Effector memory CD8-positive, alpha-beta T cell (primary cell): ENCODE measurements at places on chromosomes 1 and 21.

GRCh38 chr1:202806845-202807450, 1.3 kb downstream of the KDM5B start:
- no peaks in the 10 kb centered on the region for H3K27me3 ChIP-seq
- peak overlapping the region; percentile 66 for H3K27ac ChIP-seq
- H3K4me1 ChIP-seq = peaks cover 47% of the 10 kb centered on the region
- DNase-seq = peak; percentile 4
- peak overlapping the region; percentile 85 for H3K4me3 ChIP-seq
- H3K36me3 ChIP-seq = peaks cover 10% of the 10 kb centered on the region

- DNase-seq = no peak
- H3K4me3 ChIP-seq = no peak overlapping the region
- H3K36me3 ChIP-seq = no peaks in the 10 kb centered on the region
- H3K4me1 ChIP-seq = no peaks in the 10 kb centered on the region
Measured at GRCh38 chr1:157438613-157439012, 113.7 kb downstream of the FCRL5 start.

GRCh38 chr1:42765832-42766740, 742 bp downstream of the P3H1 start:
- peaks cover 24% of the 10 kb centered on the region for H3K36me3 ChIP-seq
- no peak overlapping the region for H3K27ac ChIP-seq
- no peak overlapping the region for H3K4me3 ChIP-seq
- DNase-seq = peak; percentile 6
- no peaks in the 10 kb centered on the region for H3K27me3 ChIP-seq

DNA sequence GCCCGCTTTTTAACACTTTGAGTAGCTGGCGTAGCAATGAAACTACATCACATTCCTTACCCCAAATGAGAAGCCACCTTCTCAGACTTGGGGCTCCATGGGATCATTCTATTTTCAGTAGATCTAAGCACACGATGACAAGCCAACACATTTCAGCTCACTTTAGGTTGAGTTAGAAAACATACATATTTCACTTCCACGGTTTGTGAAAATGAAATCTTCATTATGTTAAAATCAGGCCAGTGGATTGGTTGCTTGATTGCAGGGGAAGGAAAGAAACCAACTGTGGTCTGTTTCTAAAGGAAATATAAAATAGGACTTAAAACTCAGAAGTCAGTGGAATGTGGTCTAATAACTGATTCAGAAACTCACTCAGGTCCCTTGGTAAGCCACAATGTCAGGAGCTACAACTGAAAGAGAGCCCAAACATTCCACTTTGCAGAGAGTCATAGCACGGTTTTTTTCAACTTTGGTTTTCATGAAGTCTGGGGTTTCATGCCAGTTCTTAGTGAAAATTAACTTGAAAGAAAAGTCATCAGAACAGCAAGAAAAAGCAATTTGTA, 82.3 kb upstream of the TIAM1 start:
- H3K27ac ChIP-seq = no peak overlapping the region
- H3K27me3 ChIP-seq = no peaks in the 10 kb centered on the region
- no peaks in the 10 kb centered on the region for H3K4me1 ChIP-seq
- no peaks in the 10 kb centered on the region for H3K36me3 ChIP-seq

DNA sequence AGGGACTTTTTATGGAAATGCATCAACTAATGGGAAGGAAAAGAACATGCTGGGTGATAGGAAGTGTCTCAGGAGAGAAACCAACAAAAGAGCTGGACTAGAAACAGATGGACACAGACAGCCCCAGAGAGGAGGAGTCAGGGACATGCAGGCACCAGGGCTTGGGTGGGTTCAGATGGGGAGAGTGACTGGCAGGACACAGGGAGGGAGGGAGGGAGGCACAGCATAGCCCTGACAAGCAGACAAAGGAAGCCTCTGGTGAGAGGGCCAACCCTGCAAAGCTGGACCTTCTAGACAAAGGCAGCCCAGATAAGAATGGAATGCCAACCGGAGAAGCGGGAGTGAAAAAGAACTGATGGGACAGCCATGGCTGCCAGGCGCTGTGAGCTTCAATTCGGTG, 568.8 kb downstream of the AJAP1 start:
- no peak overlapping the region for H3K27ac ChIP-seq
- no peak overlapping the region for H3K4me3 ChIP-seq
- peaks cover 34% of the 10 kb centered on the region for H3K27me3 ChIP-seq
- no peaks in the 10 kb centered on the region for H3K36me3 ChIP-seq
- H3K4me1 ChIP-seq = no peaks in the 10 kb centered on the region
- DNase-seq = no peak

- H3K36me3 ChIP-seq = no peaks in the 10 kb centered on the region
- no peak overlapping the region for H3K4me3 ChIP-seq
- no peak for DNase-seq
Measured at GRCh38 chr1:1421907-1422464, 910 bp upstream of the ANKRD65 start.

DNA sequence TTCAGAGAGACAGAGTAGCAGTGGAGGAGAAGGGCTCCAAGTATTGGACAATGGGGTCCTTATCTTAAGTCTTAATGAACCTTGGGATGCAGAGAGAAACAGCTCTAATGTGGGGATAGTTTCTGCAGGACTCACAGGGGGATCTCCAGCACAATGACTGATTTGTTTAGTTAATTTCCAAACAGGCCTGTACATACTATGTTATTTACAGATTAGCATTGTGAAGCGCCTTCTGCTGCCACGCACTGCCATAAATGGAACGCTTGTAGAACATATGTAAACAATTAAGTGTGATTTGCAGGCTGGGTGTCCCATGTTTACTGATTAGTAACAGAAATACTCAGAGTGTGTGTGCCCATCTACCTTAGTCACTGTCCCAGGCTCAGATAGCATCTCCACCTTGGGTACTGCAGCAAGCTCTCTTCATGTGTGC, 56.1 kb downstream of the NTPCR start:
- peaks cover 17% of the 10 kb centered on the region for H3K36me3 ChIP-seq
- H3K4me3 ChIP-seq = no peak overlapping the region
- no peak overlapping the region for H3K27ac ChIP-seq
- no peaks in the 10 kb centered on the region for H3K27me3 ChIP-seq
- DNase-seq = no peak

- peaks cover 49% of the 10 kb centered on the region for H3K27me3 ChIP-seq
- peak within 1 kb of the TSS; percentile 59 for H3K27ac ChIP-seq
- no peaks in the 10 kb centered on the region for H3K36me3 ChIP-seq
- H3K4me3 ChIP-seq = no peak within 1 kb of the TSS
Measured at GRCh38 chr1:150257624-150258585, at the start of gene CA14. TSS of gene CA14 (plus strand) at chr1:150257774. CDS start at chr1:150258129, 355 bp downstream.

DNA sequence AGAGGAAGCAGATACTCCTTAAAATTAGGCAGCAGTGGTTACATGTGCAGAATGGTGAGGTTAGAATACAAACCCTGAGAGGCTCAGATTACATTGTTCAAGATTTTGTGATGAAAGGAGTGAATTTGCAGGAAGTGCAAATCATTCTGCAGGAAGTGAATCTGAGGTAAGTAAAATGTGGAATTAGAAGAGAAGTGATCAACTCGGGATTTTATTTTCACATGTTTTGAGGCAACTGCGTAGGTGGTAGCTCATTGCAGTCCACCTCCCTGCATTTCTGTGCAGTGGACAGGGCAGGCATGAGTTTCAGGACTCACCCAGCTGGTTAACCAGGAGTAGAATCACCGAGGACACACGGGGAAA, 2.1 kb upstream of the PLA2G2C start:
- peaks cover 34% of the 10 kb centered on the region for H3K4me1 ChIP-seq
- H3K36me3 ChIP-seq = peaks cover 5% of the 10 kb centered on the region
- DNase-seq = no peak
- peak overlapping the region; percentile 56 for H3K27ac ChIP-seq

- H3K4me1 ChIP-seq = no peaks in the 10 kb centered on the region
- H3K27ac ChIP-seq = no peak overlapping the region
- peaks cover 25% of the 10 kb centered on the region for H3K27me3 ChIP-seq
- no peak overlapping the region for H3K4me3 ChIP-seq
- no peak for DNase-seq
Measured at GRCh38 chr1:42385283-42385682, 4.7 kb downstream of the RIMKLA start.

DNA sequence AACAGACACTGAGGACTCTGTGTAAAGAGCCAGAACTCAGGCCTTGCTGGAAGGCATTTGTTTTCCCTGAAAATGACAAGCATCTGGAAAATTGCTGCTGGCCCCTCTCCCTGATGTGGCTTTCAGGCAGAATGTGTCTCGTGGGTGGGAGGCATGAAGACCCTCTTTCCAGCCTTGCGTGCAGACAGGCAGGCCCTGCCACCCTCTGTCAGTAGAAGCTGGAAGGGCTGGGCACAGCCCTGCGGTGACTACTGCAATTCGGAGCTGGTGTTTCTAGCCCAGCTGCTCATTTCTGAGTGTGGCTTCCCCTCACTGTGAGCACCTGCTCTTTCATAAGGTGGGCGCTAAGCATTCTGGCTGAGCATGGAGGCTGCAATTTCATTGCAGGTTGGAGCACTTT, 349.9 kb downstream of the PTPRU start:
- peaks cover 28% of the 10 kb centered on the region for H3K27me3 ChIP-seq
- H3K27ac ChIP-seq = no peak overlapping the region
- DNase-seq = no peak
- no peaks in the 10 kb centered on the region for H3K4me1 ChIP-seq
- H3K4me3 ChIP-seq = no peak overlapping the region
- H3K36me3 ChIP-seq = no peaks in the 10 kb centered on the region

DNA sequence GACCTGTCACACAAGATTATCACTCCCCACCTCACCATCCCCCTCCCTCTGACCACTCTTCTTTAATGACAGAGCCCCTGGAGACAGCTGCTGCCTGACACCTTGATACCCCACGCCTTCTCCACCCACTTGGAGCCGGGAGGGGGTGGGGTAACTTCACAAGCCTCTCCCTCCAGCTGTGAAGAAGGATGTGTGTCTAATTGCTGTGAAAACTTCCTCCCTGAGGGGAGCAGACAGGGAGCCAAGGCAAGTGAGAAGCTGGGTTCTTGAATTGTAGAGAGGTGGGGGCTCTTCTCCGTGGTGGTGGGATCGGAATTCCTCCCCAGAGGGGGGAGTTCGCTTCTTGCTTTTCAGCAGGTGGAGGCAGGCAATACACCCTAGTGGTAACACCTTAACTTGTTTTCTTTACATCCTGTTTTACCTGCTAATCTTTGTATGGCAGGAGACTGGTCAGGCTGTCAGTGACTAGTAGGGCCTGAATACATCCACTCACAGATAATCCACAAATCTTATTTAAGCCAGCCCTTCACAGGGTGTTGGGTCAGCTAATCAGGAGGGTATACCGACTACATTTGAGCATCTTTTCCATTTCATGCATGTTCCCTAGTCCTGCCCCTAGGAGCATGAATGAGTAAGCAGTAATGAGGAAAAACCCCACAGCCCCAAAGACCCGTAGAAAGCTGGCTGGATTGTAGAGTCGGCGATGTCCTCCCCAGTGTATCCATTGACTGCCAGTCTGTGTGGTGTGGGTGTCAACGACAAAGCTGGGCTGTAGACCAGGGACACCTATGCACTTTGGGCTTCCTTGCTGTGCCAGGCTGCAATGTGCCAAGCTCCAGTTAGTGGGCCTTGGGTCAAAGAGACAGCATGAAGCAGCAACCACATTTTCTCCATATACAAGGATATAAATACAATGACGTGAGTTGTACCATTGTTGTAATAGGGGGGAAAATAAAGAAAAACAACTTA, 57.3 kb downstream of the NFASC start:
- no peaks in the 10 kb centered on the region for H3K4me1 ChIP-seq
- no peak overlapping the region for H3K27ac ChIP-seq
- H3K27me3 ChIP-seq = peaks cover 22% of the 10 kb centered on the region

DNA sequence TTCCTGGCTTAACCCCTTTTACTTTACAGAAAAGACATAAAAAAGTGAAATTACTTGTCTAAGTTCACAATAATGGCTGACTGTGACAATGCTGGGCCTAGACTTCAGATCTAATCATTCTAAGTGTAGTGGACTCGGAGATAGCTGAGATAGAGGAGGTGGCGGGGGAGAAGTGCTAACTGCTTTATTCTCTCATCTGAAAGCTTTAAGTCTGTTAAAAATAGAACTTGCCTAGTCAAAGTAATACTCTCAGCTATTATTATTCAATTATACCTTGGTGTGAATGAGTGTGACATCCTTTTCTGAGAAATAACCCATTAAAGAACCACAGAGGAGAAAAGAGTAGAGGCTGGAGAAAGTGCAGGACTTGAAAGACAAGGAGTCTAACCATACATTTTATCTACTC, 96.1 kb upstream of the OLIG2 start:
- DNase-seq = no peak
- H3K4me3 ChIP-seq = peak overlapping the region; percentile 70
- no peaks in the 10 kb centered on the region for H3K36me3 ChIP-seq
- H3K27me3 ChIP-seq = no peaks in the 10 kb centered on the region
- H3K4me1 ChIP-seq = peaks cover 21% of the 10 kb centered on the region
- peak overlapping the region; percentile 86 for H3K27ac ChIP-seq

DNA sequence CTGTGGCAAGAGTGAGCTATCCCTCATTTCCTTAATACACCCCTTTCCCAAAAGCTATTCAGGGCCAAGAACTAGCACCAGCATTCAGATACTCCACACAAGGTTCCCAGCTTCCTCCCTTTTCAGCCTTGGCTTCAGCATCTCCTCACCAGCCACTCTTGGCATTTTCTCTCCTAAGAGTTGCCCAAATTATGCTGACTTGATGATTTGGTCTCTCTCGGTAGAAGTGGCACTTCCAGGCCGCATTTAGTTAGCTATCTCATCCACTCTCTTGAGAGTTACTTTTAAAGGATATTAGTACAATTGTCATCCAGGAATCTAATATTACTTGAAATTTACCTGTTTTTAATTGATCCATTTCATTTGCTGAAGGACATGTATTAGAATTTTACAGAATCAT, 199.0 kb upstream of the DMRTA2 start:
- H3K27me3 ChIP-seq = no peaks in the 10 kb centered on the region
- no peak overlapping the region for H3K4me3 ChIP-seq
- H3K27ac ChIP-seq = no peak overlapping the region
- no peaks in the 10 kb centered on the region for H3K4me1 ChIP-seq
- DNase-seq = no peak

- DNase-seq = no peak
- peaks cover 61% of the 10 kb centered on the region for H3K4me1 ChIP-seq
- H3K27me3 ChIP-seq = no peaks in the 10 kb centered on the region
- H3K27ac ChIP-seq = peak overlapping the region; percentile 98
- peaks cover 80% of the 10 kb centered on the region for H3K36me3 ChIP-seq
Measured at GRCh38 chr1:150577557-150578271, 1.7 kb downstream of the MCL1 start.

- H3K4me1 ChIP-seq = peaks cover 3% of the 10 kb centered on the region
- H3K36me3 ChIP-seq = peaks cover 4% of the 10 kb centered on the region
- H3K27me3 ChIP-seq = peaks cover 26% of the 10 kb centered on the region
- DNase-seq = no peak
Measured at GRCh38 chr1:97046765-97047420, 325.3 kb downstream of the PTBP2 start.

DNA sequence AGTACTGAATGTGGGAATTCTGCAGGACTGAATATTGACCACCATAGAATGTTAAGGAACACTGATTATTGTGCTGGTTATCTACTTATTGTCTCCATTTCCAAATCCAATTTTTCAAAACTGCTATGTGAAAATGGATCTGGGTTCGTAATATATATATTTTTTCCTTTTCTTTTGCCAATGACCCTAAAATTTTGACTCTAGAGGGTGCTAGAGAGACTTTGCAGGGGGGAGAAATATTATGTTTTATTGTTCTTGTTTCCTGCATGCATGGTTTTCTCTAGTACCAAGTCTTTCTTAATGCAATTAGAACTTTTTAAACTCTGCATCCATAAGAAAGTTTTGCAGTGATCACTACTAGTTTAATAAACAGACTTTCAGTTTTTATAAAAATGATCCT, 1256.9 kb downstream of the BRINP3 start:
- no peaks in the 10 kb centered on the region for H3K36me3 ChIP-seq
- DNase-seq = no peak
- H3K4me1 ChIP-seq = no peaks in the 10 kb centered on the region
- H3K27ac ChIP-seq = no peak overlapping the region
- H3K27me3 ChIP-seq = no peaks in the 10 kb centered on the region

GRCh38 chr1:94183197-94183815, 54.1 kb downstream of the ARHGAP29 start:
- H3K27me3 ChIP-seq = peaks cover 44% of the 10 kb centered on the region
- no peak for DNase-seq
- no peaks in the 10 kb centered on the region for H3K36me3 ChIP-seq
- H3K27ac ChIP-seq = no peak overlapping the region
- peaks cover 1% of the 10 kb centered on the region for H3K4me1 ChIP-seq
